Hematopoietic multipotent progenitor cell treated with erythropoietin and hydrocortisone succinate and interleukin-3 and kit ligand, for 15 days (in vitro differentiated cells): ENCODE measurements at places on chromosomes 12 and 14.

- DNase-seq: no peak
Observed at GRCh38 chr14:23547924-23548323, 3.6 kb downstream of the ZFHX2 start.

DNA sequence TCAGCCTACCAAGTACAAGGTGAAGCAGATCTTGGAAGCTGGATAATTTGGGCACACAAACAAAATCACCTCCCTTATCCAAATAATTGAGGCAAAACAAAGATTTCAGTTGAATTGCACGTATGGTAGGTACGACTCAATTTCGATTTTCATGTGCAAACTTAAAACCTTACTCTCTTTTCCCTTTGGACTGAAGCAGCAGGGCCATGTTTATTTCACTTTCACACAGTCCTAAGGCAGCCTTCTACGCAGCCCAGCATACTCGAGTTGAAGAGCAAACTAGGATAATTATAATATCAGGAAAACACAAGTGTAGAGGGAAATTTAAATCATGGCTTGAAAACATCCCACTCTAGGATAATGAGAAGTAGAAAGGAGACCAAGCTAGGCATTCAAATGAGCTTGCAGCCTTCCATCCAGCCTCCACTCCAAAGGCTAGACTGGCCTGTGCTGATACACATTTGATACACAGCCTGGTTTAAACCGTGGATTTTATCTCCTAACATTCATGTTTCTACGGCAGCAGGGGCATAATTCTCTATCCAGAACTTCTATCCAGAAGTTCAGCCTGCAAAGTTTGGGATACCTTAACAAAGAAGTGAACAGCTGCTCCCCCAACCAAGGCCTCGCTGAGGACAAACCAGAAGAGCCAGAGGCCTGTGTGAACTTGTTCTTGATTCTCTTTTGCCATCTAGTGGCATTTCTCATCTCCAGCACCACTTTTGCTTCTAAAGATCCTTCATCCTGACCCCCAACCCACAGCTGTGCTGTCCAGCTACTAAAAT is 2.4 kb upstream of the RNASE7 start:
- no peak for DNase-seq

DNA sequence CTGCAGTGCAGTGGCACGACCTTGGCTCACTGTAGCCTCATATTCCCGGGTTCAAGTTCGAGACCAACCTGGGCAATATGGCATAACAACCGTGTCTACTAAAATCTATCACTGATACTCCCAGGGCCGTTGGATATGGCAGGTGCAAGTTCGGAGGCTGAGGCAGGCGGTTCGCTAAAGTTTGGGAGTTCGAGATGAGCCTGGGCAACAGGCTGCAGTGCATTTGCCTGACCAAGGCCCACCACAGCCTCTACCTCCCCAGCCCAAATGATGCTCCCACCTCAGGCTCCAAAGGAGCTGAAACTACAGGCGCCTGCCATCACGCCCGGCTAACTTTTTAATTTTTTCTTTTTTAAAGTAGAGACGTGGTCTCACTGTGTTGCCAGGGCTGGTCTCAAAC is 177.1 kb upstream of the ALG10B start:
- no peak for DNase-seq

- no peak for DNase-seq
Observed at GRCh38 chr12:50188875-50189575, 21.9 kb upstream of the CERS5 start.

DNA sequence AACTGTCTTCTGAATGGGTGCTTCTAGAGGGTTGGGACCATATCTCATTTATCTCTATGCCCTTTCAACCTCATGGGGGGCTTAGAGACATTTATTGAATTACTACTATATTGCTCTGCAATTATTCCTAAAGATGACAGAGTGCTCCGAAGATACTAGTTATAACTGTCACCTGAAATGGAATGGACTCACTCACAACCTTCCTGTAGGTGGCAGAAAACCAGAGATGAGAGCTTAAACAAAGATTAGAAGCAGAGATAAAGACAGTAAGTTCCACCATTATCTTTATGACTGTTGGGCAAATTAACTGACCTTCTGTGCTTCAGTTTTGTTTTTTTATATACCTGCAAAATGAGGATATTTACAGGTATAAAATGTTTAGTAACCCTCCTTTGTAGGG is 31.5 kb upstream of the GTF2A1 start:
- DNase-seq: no peak

DNA sequence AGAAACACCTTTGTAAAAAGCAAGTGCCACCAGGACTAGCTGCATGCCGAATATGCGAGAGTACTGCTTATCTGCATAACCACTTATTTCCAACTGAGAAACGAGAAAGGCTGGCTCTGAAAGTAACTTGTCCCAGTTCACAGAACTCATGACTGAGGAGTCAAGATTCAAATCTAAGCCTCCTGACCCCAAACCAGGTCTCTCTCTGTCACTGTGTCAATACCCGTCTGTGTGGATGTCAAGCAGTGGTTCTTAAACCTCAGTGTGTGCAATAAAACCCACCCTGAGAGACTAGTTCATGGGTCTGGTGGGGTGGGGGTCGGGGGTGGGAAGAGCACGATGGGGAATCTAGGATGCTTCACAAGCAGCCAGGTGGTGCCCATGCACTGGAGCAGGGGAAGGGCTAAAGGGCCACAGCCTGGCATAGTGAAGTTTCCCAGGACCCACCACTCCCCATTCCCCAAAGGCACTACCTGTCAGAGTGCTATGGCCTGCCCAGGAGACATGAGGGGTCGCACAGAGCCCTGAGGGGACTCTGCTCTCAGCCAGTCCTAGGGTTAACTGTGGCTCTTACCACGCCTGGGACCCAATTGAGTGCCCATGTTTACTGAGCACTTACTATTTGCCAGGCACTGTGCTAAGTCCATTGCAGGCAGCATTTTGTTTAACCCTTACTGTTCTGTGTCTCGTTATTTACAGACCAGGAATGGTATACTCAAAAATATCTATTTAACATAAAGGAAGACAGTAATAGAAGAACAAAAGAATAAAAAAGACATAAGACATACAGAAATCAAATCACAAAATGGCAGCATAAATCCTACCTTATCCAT is 33.4 kb upstream of the PNMA1 start:
- DNase-seq: no peak

- DNase-seq: no peak
Observed at GRCh38 chr12:105357162-105357691, 26.7 kb downstream of the C12orf75 start.
